Heart left ventricle (tissue), 16 donors: ENCODE measurements at places on chromosomes 4 and X. TPM values are rescaled to one million over a fixed set of nuclear protein-coding genes. Genes with fewer than 3 reads are reported as not detected.

- no peak for DNase-seq
Observed at GRCh38 chr4:144582975-144583374, 63.0 kb upstream of the HHIP start.

DNA sequence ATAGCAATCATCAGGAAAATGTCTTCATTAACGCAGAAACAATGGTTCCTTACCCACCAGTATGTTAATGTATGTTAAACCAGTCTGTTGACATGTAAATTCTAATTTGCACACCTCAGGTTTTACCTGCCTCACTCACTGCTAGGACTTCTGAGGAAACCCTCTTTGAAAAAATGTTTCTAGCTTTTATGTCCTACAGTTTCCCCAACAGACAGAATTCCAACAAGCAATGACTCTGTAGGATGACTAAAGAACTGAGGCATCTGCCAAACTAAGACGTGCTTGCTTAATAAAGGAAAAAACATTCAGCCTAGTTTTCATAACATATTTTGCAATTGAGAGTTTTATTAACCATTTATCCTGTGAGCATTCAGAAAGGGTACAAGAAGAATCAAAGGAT is 20.6 kb upstream of the SOX3 start:
- no peak for DNase-seq

The RIBC1 gene
- polyA plus RNA-seq: 0.50 TPM

GRCh38 chr4:42280327-42281095 is 116.8 kb upstream of the SHISA3 start:
- no peak for DNase-seq

The AKAP17A gene
- polyA plus RNA-seq: 20.1 TPM

DNA sequence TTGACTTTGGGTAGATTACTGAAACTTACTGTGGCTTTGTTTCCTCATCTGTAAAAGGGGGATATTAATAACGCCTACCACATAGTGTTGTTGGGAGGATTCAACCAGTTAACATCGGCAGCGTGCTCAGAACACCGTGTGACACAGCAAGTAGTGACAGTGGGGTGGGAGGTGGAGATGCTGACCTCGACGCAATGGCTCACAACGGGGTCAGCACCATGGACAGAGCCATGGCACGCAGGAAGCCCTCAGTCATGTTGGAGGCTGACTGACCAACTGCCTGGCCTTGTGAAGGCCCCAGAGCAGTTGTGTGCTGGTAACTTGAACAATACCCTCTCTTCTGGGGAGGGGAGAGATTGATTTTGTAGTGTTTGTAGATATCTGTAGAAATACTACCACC is 93.2 kb downstream of the WFS1 start:
- DNase-seq: no peak

DNA sequence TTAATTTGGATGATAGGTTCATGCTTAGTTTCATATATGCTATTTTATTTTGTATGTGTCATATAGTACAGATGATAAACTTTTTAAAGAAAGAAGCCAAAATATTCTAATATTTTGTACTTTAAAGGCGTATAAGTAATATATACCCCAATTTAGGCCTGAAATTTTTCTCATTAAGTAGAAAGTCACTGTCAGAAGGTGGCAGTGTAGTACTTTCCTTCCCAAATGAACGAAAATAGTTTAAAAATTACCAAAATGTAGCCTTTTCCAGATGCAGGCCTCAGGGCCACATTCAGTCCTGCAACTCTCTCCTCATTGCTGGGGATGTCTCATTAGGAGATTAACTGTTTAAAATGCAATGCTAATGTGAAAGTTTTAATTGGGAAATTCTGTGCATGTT is 1263.6 kb downstream of the C4orf33 start:
- no peak for DNase-seq

DNA sequence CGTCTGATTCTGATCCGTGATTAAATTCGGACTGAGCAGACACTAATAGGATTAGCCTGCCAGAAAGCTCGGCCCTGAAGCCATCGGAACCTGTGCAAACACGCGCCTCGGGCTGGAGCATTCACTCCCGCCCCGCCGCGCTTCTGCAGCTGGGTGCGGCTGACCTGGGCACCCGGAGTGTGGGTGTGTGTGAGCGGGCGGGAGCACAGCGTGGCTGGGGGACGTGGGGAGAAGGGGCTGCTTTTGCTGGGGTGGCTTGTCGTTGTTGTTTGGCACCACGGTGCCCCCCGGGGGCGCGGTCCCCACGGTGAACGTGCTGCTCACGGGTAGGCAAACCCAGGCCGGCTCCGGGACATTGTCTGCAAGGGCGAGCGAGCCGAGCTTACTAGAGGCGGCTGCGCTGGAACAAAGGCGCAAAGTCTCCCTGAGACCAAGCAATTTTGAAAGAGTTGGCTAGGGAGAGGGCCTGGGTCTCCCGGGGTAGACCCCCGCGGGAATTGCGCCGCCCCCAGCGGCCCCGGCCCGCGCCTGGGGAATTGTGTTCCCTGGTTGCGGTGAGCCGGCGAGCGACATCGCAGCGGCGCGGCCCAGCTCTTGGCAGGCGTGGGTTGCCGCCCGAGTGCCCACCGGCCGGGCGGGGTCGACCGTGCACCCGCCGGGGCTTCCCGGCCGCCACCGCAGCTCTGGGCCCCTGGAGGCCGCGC is 1.4 kb downstream of the MAMLD1 start:
- no peak for DNase-seq

DNA sequence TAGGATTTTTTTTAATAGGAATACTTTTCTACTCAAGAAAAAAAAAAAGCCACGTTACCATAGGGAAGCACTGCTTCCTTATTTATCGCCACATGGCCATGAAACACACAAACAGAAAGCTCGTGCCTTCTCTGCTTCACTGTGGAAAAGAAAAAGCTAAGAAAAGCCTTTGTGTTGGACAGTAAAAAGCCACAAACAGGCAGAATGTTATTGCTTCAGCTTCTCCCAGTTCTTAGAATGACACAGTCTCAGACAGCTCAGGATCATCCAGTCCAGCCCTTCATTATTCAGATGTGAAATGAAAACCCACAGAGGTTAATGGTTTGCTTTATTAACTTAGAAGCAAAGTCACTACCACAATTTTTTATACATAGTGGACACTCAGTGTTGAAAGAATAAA is 181.6 kb upstream of the NOCT start:
- no peak for DNase-seq

DNA sequence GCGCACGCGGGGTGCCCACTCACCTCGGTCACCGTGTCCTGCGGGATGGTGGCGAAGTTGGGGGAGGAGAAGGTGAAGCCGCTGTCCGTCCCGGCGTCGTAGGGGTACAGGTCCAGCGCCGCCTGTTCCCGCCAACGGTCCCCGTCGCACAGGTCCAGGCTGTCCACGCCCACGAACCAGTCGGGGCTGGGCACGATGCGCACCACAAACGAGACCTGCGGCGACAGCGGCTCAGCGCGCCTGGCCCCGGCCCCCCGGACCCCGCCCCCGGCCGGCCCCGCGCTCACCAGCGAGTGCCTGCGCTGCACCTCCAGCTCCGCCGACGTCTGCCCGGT is 1.4 kb downstream of the SPON2 start:
- DNase-seq: no peak

GRCh38 chrX:132004728-132005127 is 18.4 kb upstream of the STK26 start:
- DNase-seq: no peak

The NWD2 gene
- polyA plus RNA-seq: under 0.01 TPM

DNA sequence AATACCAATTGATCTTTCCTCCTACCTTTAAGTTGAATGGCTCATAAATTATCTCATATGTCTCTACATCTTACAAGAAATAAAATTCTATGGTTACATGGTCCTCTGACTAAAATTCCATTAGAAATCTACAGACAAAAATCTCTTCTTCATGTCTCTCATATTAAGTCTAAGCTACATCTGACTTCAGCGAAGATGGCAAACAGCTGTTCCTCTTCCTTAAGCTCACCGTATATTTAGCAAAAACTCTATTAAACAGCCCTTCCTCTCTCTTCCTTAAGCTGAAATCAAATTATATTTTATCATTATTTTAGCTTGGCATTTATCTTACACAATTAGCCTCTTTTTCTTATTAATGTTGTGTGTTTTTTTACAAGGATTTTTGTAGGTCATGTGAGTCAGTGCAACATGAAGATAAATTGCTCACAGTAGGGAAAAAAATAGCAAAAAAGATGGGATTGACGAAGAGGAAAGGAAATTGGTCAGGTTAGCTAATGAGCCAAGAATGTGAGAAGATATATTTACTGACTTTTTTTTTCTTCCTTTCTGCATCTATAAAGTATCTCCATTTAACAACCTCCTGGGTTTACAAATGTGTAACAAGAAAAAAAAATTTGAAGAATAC is 2412.8 kb downstream of the ARAP2 start:
- DNase-seq: no peak

The TLR2 gene
- polyA plus RNA-seq: 1.6 TPM

The PIM2 gene
- 2.0 TPM for polyA plus RNA-seq

The FRMD7 gene
- polyA plus RNA-seq: not detected

- DNase-seq: no peak
Observed at GRCh38 chr4:152503653-152504290, 32.1 kb downstream of the FBXW7 start.

DNA sequence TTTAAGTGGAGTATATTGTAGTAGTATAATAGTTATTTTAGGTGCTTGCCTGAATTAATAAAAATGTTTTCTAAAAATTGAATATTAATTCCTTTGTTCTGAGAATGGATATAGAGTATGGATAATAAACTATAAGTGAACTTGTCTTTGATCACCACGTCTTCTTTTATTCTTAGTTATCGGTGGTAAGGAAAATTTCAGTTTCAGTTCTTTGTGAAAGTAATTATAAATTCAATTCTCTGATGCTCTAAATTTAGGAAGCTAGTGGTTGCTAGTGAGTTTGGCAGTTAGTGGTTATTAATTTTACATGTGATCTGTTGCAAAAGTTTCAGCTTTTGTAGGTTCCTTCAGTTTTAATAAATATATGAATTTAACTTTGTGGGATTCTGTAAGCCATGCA is 30.8 kb downstream of the MRPL1 start:
- DNase-seq: no peak

DNA sequence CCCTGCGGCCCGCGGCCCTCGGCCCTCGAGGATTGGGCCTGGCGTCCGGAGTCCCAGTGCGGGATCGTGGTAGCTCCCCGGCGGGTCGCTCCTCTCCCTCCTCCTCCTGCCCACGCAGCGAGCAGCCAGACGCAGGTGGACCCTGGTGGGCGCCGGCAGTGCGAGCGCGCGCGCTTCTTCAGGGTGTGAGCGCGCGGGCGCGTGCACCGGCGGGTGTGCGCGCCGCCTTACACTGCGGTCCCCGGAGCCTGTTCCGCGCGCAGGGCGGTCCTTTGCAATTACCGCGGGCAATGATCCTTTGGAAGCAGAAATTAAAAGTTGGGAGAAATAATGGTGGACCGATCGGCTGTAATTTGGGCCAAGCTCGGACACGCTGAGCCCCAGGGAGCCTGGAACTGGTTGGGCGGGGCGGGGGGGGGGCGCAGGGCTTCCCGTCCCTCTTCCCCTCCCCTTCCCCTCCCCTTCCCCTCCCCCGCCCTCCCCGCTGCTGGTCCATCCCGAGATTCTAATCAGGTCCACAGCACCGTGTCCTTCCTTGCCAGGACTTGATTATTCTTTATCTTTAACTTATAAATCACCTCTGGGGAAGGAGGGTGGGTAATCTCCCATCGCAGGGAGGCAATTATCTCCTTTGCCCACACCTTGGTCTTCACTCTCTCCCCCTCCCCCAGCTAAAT is 1.6 kb upstream of the NKX1-1 start:
- no peak for DNase-seq

The IL2 gene
- polyA plus RNA-seq: not detected

The CENPVL1 gene
- not detected for polyA plus RNA-seq

GRCh38 chr4:81806485-81806884 is 334.8 kb upstream of the RASGEF1B start:
- no peak for DNase-seq

DNA sequence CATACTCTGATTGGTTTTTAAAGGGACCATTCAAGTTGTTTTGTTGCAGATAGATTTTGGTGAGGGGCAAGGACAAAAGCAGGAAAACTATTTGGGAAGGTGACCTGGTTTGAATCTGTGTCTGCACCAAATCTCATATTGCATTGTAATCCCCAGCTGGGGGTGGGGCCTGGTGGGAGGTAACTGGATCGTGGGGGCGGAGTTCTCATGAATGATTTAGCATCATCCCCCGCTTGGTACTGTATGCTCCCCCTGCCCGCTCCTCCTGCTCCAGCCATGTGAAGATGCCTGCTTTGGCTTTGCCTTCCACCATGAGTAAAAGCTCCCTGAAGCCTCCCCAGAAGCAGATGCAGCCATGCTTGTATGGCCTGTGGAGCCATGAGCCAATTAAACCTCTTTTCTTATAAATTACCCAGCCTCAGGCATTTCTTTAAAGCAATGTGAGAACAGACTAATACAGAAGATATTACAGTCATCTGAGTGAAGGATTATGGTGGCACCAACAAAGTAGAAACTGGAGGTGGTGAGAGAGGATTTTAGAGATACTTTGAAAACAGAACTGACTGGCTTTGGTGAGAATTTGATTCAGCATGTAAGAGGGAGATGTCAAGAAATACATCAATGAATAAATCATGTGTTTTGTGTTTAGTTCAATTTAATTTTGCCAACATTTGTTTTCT is 14.4 kb downstream of the IL21 start:
- no peak for DNase-seq

The KLKB1 gene
- polyA plus RNA-seq: 0.72 TPM

The C4orf54 gene
- polyA plus RNA-seq: 2.3 TPM

- no peak for DNase-seq
Observed at GRCh38 chr4:107153228-107153627, 117.1 kb upstream of the DKK2 start.

The FANCB gene
- polyA plus RNA-seq: 0.11 TPM

The TAPT1 gene
- polyA plus RNA-seq: 12.3 TPM

- DNase-seq: no peak
Observed at GRCh38 chrX:126342859-126343258, 176.8 kb upstream of the DCAF12L2 start.

The MAGEA11 gene
- polyA plus RNA-seq: not detected

GRCh38 chr4:147175460-147176025 is 229.9 kb upstream of the TTC29 start:
- no peak for DNase-seq

DNA sequence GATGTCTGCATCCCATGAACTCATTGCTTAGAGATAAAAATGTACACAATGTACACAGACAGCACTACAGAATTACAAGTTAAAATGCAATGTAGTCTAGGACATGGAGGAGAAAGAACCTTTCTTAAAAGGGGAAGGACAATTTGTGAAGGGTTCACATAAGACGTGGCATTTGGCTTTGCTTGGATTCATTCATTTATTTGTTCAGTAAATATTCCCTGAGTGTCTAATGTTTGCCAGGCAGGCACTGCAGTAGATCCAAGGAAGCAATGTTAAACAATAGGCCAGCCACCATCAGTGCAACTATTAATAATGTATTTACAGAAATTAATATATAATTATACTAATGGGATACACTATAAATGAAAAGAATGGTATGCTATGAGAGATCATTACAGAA is 94.4 kb downstream of the GRIA2 start:
- DNase-seq: no peak

The PI4K2B gene
- polyA plus RNA-seq: 1.4 TPM

GRCh38 chr4:121950680-121951520 is 960 bp downstream of the TRPC3 start:
- no peak for DNase-seq

The FAM47A gene
- not detected for polyA plus RNA-seq

- DNase-seq: no peak
Observed at GRCh38 chr4:144666539-144667175, 20.7 kb downstream of the HHIP start.

- no peak for DNase-seq
Observed at GRCh38 chrX:31633349-31633748, 561.5 kb upstream of the FTHL17 start.

The GAB1 gene
- 25.2 TPM for polyA plus RNA-seq

The CXCL11 gene
- polyA plus RNA-seq: 0.06 TPM
